ENCODE measurements at places on chromosomes 1 and 21. TPM values are rescaled to one million over a fixed set of nuclear protein-coding genes. Genes with fewer than 3 reads are reported as not detected.

The GPR3 gene
- 1.3 TPM for total RNA-seq

GRCh38 chr1:74468982-74469603, 43.3 kb downstream of the LRRC53 start:
- no peak for DNase-seq
- no peaks in the 10 kb centered on the region for H3K36me3 ChIP-seq
- no peaks in the 10 kb centered on the region for H3K27me3 ChIP-seq
- H3K4me3 ChIP-seq = no peak overlapping the region

GRCh38 chr1:31910933-31911332, 27.2 kb downstream of the PTP4A2 start:
- H3K27me3 ChIP-seq = no peaks in the 10 kb centered on the region
- no peak for DNase-seq
- peaks cover 8% of the 10 kb centered on the region for H3K36me3 ChIP-seq

- no peaks in the 10 kb centered on the region for H3K4me1 ChIP-seq
Observed at GRCh38 chr1:159084867-159085266, 8.3 kb upstream of the AIM2 start.

- H3K27me3 ChIP-seq = no peaks in the 10 kb centered on the region
- H3K4me1 ChIP-seq = peaks cover 26% of the 10 kb centered on the region
- peak within 1 kb of the TSS; percentile 100 for H3K27ac ChIP-seq
- peaks cover 22% of the 10 kb centered on the region for H3K36me3 ChIP-seq
- peak; percentile 89 for DNase-seq
Observed at GRCh38 chr1:77888081-77888780, at the start of gene NEXN. Gene NEXN (plus strand): TSS chr1:77888624. CDS start chr1:77916107, 27,483 bp downstream.

The PADI3 gene
- not detected for total RNA-seq

DNA sequence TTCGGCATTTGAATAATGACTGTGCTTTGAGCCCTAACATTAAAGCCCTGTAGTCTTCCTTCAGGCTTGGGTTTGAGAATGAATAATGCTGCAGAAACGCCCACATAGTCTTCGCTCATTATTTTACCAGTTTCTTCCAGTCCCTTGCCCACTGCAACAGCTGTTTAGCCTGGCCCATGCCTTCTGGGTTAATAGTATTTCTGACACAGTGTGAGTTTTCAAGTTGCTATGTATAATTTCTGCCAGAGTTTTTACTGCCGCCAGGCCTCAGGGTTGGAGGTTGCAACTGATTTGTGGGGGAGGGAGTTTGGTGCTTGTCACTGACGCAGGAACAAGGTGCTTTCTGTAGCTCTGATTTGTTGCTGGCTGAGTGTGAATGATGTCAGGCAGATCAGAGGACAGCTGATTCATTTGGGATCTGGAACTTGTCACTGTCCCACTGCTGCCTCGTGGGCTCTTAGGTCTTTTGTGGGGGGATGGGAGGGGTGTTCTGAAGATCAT, 109.8 kb downstream of the MAST2 start:
- no peaks in the 10 kb centered on the region for H3K36me3 ChIP-seq
- peak overlapping the region; percentile 75 for H3K4me3 ChIP-seq
- peaks cover 50% of the 10 kb centered on the region for H3K4me1 ChIP-seq
- DNase-seq = peak; percentile 83

The TPTE gene
- total RNA-seq = not detected

- H3K27me3 ChIP-seq = no peaks in the 10 kb centered on the region
- DNase-seq = no peak
- no peaks in the 10 kb centered on the region for H3K36me3 ChIP-seq
- peak overlapping the region; percentile 19 for H3K4me3 ChIP-seq
- H3K27ac ChIP-seq = peak overlapping the region; percentile 87
Observed at GRCh38 chr1:166378805-166379204, 212.0 kb upstream of the FAM78B start.

DNA sequence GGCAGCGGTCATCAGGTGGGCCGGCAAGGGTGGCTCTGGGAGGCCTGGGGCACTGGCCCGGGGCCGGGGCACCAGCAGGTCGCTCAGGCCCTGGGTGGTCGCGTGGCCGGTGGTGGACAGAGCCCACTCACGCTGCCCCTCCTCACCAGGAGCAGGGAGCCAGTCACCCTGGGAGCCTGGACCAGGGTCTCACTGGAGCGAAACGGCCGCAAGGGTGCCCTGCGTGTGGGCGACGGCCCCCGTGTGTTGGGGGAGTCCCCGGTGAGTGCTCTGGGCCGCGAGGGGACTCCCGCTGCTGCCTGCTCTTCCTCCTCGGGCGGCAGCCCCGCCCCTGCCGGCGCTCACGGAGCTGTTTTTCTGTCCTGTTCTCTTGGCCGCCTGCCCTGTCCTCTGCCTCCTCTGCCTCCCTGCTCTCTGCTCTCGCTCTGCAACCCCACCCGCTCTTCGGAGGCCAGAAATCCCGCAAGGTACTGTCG, 23.5 kb downstream of the RNF223 start:
- no peak overlapping the region for H3K4me3 ChIP-seq
- no peaks in the 10 kb centered on the region for H3K27me3 ChIP-seq
- no peaks in the 10 kb centered on the region for H3K36me3 ChIP-seq
- no peak overlapping the region for H3K27ac ChIP-seq
- DNase-seq = no peak

The AMY1A gene
- not detected for total RNA-seq

DNA sequence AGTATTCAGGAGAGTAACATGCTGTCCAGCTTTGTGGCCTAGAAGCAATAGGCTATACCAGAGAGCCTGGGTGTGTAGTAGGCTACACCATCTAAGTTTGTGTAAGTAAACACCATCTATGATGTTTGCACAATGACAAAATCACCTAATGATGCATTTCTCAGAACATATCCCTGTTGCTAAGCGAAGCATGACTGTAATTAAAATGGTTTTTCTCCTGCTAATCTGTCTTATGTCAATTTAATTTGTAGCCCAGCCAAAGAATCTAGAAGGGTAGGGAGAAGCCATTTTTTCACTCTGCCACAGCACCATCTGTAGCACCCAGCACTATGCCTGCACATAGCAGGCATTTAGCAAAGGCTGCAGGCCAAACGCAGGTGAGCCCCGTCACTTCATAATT, 2.0 kb upstream of the TTC24 start:
- no peak overlapping the region for H3K27ac ChIP-seq
- no peak for DNase-seq
- no peaks in the 10 kb centered on the region for H3K4me1 ChIP-seq
- no peaks in the 10 kb centered on the region for H3K27me3 ChIP-seq
- no peak overlapping the region for H3K4me3 ChIP-seq

- no peaks in the 10 kb centered on the region for H3K36me3 ChIP-seq
- DNase-seq = no peak
- no peak overlapping the region for H3K27ac ChIP-seq
- no peak overlapping the region for H3K4me3 ChIP-seq
Observed at GRCh38 chr1:76843821-76844464, 23.3 kb upstream of the ST6GALNAC5 start.

The HIVEP3 gene
- total RNA-seq = 3.2 TPM

DNA sequence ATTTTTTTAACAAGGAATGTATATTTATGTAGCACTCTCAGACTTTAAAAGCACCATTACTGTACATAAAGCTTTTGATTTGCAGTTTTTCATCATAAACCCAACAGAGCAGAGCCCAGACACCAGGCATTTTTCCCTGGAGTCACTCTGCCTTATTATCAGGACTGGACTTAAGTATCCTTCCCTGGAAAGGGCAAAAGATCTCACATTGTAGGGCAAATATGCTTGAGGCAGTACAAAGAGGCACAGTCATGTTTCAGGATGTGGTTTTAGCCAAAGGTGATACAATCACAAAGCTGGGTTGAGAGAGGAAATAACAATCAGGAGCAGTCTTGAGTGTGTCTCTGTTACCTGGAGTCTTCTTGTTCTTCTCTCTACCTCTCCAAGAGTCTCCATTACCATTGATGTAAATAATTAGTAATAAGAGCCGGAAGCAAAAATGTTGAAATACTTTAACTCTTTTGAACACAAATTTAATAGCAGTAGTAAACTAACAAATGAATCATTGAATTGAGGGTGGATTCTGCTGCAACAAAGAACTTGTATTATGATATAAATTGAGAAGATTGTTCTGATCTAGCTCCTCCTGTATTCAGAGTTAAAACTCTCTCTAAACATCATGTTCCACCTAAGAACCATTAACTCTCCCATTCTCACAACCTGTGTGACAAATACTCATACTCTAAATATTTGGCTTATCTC, 160.5 kb downstream of the LTN1 start:
- no peak overlapping the region for H3K27ac ChIP-seq
- no peaks in the 10 kb centered on the region for H3K4me1 ChIP-seq
- no peaks in the 10 kb centered on the region for H3K36me3 ChIP-seq
- H3K4me3 ChIP-seq = no peak overlapping the region
- no peak for DNase-seq

GRCh38 chr1:157088607-157089006, 11.0 kb downstream of the ETV3L start:
- H3K36me3 ChIP-seq = no peaks in the 10 kb centered on the region
- no peak overlapping the region for H3K4me3 ChIP-seq
- no peaks in the 10 kb centered on the region for H3K27me3 ChIP-seq
- no peak for DNase-seq
- no peaks in the 10 kb centered on the region for H3K4me1 ChIP-seq

The SPATA6 gene
- 3.0 TPM for total RNA-seq

The LCA5L gene
- 2.4 TPM for total RNA-seq

DNA sequence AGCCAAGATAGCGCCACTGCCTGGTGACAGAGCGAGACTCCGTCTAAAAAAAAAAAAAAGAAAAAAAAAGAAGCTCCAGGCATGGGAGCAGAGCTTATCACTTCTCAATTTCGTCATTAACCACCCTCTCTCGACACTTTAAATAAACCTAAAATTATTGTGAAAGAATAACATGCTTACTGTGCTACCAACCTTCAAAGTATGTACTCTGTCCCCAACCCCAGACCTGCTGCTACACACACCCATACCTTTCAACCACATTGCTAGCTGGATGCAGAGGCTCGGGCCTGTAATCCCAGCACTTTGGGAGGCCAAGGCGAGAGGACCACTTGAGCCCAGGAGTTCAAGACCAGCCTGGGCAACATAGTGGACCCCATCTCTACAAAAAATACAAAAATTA, 38.7 kb downstream of the GNPAT start:
- H3K27me3 ChIP-seq = no peaks in the 10 kb centered on the region
- H3K4me1 ChIP-seq = peaks cover 15% of the 10 kb centered on the region
- no peak for DNase-seq
- peak overlapping the region; percentile 78 for H3K27ac ChIP-seq
- peaks cover 29% of the 10 kb centered on the region for H3K36me3 ChIP-seq
- no peak overlapping the region for H3K4me3 ChIP-seq

- no peak for DNase-seq
- H3K27me3 ChIP-seq = no peaks in the 10 kb centered on the region
- H3K4me3 ChIP-seq = no peak overlapping the region
- no peaks in the 10 kb centered on the region for H3K36me3 ChIP-seq
Observed at GRCh38 chr1:155103325-155103724, 24.4 kb upstream of the EFNA1 start.

DNA sequence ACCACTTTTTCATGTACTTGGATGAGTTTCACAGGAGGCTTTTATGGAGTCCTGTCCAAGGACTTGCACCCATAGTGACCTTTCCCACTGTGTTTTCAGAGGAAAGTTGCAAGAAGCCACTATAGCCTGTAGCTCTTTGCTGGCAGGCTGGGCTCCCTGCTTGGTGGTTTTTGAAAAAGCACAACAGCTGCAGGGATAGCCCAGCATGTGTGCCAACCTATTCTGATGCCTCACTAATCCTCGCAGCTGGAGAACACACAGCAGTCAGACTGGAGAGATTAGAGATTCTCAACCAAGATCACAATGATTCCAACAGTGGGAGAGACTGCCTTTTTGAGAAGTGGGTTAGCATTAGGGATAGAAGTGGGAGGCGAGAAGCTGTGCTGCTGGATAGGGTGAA, 24.1 kb upstream of the ARHGEF11 start:
- H3K36me3 ChIP-seq = no peaks in the 10 kb centered on the region
- H3K27me3 ChIP-seq = peaks cover 3% of the 10 kb centered on the region
- peaks cover 6% of the 10 kb centered on the region for H3K4me1 ChIP-seq
- H3K4me3 ChIP-seq = no peak overlapping the region
- no peak overlapping the region for H3K27ac ChIP-seq

- no peak for DNase-seq
- H3K4me1 ChIP-seq = no peaks in the 10 kb centered on the region
- H3K4me3 ChIP-seq = no peak overlapping the region
- no peaks in the 10 kb centered on the region for H3K27me3 ChIP-seq
- H3K36me3 ChIP-seq = no peaks in the 10 kb centered on the region
Observed at GRCh38 chr21:21897275-21897883, 899.2 kb downstream of the NCAM2 start.
